CD4-positive, alpha-beta memory T cell (primary cell): ENCODE measurements at places on chromosomes 4 and X. TPM values are rescaled to one million over a fixed set of nuclear protein-coding genes. Genes with fewer than 3 reads are reported as not detected.

RRAGB gene
- total RNA-seq, result 9.8 TPM

SPATA4 gene
- not detected for total RNA-seq

TRIM61 gene
- 1.4 TPM for total RNA-seq

ARX gene
- total RNA-seq, result not detected

MXRA5 gene
- total RNA-seq, result not detected

PDHA1 gene
- 116 TPM for total RNA-seq

TRAPPC2 gene
- 36.6 TPM for total RNA-seq
